ENCODE measurements at places on chromosomes 6 and 20.

- DNase-seq = no peak
Measured at GRCh38 chr6:168908887-168909286, 344.8 kb downstream of the THBS2 start.

- DNase-seq = no peak
Measured at GRCh38 chr6:119170103-119170446, 91.6 kb upstream of the FAM184A start.

DNA sequence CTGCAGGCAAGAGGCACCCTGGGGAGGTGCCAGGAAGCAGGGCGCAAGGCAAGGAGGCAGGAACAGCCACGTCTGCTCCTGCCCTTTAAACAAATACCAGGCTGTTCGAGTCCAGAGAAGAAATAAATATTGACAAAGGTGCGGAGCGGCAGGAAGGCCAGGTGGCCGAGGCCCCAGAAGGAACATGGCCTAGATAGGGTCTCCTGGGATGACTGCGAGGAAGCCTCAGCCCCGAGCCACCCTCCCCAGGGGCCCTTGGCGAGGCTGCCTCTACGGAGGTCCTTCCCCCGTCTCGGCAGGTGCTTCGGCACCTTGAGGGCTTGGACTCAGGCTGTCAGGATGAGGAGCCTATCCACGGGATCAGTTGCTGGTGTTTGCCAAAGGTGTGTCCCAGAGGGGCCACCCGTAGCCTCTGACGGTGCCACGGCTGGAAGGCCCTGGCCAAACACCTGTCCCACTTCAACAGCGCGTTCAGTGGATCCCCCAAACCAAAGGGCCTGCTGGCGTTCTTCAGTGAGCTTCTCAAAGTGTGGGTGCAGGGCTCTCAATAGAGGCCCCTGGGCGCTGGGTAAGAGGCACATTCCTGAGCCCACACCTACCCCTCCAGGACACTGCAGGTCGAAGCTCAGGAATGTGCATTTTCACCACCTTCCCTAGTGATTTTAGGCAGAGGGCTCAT, 39.8 kb downstream of the SNX5 start:
- DNase-seq = no peak

DNA sequence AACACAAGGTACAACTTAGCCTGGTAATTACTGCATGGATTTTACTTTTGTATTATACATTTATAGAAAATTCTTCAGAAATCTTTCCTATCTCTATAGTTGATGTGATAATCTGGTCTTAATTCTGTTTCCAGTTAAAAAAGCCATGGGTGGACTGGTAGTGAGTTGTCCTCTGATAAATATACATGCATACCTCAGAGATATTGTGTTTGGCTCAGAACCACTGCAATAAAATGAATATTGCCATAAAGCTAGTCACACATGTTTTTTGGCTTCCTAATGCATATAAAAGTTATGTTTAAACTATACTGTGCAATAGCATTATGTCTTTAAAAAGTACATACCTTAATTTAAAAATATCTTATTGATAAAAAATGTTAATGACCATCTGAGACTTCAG, 708.6 kb upstream of the MARCKS start:
- no peak for DNase-seq

DNA sequence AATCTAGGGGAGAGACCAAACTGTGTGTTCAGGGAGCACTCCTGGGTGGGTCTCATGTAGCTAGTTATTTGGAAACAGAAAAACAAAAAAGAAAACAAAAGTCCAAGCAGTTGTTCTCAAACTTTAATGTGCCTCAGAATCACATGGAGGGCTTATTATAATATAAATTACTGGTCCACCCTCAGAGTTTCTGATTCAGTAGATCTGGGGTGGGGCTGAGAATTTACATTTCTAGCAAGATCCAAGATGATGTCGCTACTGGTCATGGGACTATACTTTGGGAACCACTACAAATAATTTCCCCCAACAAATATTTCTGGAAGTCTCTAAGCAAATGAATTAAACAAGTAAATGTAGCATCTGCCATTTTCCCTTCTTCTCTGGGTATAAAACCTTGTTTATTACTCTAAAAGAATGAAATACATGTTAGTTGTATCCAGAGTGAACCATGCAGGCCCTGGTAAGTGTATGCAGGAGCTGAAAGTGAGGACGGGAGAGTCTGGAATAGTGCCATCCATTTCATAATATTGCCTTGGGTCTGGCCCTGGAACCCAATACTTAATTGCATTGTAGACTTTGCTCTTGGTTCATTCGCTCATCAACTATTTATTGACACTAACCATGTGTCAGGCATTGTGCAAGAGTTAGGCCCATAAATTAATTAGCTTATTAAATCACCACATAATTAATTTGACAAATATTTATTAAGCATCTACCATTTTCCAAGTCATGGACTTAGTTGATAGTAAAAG, 490.8 kb downstream of the EPM2A start:
- no peak for DNase-seq

- DNase-seq = no peak
Measured at GRCh38 chr6:3403238-3404173, 53.3 kb downstream of the SLC22A23 start.

- no peak for DNase-seq
Measured at GRCh38 chr6:13611715-13612114, 3.4 kb upstream of the NOL7 start.

DNA sequence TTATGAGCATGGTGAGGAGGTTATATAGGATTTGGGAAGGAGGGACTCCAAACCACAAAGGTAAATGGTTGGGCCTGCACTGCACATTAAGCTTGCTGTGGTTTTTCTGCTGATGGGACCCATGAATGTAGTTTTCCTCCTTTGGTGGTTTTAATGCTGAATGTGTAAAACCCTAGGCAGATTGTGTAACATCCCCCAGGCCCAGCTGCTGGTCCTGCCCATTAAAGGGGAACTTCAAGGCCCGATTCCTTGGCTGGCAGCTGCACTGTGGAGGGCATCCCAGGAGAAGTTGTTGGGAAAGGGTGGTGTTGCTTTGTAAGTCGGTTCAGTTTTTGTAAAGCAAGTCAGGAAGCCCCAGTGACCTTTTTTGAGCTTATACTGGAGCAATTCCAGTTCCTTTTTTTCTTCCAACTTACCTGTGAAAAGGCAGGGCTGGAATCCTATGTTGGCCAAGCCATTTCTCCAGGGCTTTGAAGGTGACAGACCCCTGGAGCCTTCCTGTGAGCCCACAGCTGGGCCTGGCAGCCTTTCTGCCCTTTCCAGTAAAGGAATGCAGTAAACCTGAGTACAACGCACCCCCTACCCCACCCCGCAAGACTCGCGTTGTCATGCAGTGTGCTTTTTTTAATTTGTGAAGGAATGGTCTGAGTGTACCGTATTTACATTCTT, 43.1 kb upstream of the NAA20 start:
- DNase-seq = no peak

GRCh38 chr6:14759976-14760672, 485.7 kb upstream of the JARID2 start:
- no peak for DNase-seq

GRCh38 chr20:51985013-51985415, 182.7 kb upstream of the SALL4 start:
- DNase-seq = no peak

DNA sequence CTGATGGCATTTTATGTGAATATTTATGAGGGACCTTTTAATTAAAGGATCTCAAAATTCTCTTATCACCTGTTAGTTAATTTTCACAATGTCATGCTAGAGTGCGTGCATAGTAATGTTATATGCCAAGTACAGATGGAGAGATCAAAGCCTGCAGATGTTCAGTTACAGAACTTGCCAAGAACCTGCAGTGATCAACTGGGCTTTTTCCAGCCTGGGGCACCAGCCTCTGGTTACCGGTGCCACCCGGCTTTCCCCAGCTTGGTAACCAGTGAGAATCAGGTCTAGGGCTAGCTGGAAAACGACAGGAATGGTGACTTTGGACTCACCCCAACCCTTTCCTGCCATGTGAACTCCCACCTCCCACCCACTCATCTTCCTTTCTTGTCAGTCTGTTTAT, 91.8 kb downstream of the CAP2 start:
- DNase-seq = no peak

- DNase-seq = no peak
Measured at GRCh38 chr6:17466147-17466546, 72.8 kb downstream of the CAP2 start.

- DNase-seq = no peak
Measured at GRCh38 chr6:33481192-33481591, 26.8 kb downstream of the ZBTB9 start.

GRCh38 chr20:62571669-62572344, 70.5 kb upstream of the SLCO4A1 start:
- DNase-seq = no peak

GRCh38 chr20:63542031-63542559, 4.9 kb upstream of the PTK6 start:
- no peak for DNase-seq

- no peak for DNase-seq
Measured at GRCh38 chr6:162063666-162064065, 663.9 kb downstream of the PRKN start.

GRCh38 chr6:69974193-69974592, 107.8 kb downstream of the COL19A1 start:
- no peak for DNase-seq

DNA sequence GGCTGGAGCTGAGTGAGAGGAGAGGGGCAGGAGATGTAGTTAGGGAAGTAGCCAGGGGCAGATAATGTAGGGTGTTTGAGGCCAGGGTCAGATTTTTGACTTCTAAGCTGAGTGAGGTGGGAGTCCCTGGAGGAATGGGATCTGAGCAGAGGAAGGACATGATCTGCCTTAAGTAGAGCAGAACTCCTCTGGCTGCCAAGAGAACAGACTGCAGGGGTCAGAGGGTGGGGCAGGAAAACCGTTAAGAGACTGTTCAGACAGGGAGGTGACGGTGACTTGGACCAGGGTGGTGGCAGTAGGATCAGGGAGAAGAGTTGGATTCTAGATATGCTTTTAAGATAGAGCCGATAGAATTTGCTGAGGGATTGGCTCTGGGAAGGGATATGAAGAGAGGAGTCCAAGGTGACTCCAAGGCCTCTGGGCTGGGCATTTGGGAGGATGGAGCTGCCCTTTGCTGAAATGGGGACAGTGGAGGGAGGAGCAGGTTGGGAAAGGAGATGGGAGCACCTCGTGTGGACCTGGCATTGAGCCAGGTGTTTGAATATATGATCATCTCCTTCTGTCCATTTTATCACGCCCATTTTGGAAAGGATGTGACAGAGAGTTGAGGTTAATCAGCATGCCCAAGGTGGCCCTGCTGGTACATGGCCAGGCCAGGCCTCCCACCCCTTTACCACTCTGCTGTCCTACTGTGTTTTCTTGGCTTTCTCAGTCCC, 18.8 kb downstream of the EYA2 start:
- DNase-seq = no peak

GRCh38 chr20:18739751-18740166, 73.8 kb upstream of the SCP2D1 start:
- no peak for DNase-seq

DNA sequence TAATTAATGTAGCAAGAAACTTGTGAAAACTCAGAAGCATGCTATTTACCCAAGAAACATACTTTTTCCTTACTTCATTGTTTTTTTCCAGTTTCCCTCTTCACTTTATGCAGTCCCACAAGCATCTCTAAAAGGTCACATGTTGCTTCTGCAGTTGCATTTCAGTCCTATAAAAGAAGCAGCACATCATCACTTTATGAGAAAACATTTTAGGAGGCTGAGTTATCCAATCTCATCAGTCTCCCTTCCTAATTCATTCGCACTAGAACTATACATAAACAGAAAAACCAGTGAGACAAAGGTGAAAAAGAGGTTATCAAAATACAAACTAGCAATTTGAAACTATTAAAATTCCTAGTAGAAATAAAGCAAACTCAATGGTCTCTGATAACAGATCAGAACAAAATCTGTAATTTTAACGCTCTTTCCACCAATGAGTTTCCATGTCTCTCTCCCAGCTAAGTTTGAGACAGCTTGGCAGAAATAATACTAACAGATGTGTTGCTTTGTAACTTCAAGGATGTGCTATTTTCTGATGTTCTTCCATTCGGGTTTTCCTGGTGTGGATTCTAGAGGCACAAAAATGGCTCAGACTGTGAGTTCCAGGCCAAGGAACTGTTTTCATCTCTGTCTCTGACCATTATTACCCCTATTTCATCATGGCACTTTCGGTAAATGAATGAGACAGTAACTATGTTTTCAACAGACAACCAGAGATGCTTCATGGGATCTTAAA, 48.4 kb downstream of the ZHX3 start:
- no peak for DNase-seq

DNA sequence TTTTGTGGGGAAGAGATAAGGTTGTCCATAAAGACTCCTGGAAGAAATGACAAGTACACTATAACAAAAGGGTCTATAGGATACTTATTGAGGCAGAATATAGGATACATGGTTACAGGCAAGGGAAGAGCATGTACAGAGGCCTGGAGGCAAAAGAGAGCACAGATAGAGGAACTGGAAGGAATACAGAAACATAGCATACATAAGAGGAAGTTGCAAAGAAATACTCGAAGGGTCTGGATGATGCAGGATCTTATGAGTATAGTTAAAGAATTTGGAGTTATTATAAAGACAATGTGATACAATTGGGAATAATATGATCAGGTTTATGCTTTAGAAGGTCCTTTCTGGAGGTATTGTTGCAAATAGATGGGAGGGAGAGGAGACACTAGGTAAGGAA, 592.7 kb upstream of the POU3F2 start:
- DNase-seq = no peak

GRCh38 chr20:48552550-48552949, 275.2 kb downstream of the PREX1 start:
- DNase-seq = no peak

GRCh38 chr6:149755300-149756260, 6.0 kb downstream of the PCMT1 start:
- no peak for DNase-seq

GRCh38 chr20:51828762-51829161, 26.4 kb upstream of the SALL4 start:
- no peak for DNase-seq

DNA sequence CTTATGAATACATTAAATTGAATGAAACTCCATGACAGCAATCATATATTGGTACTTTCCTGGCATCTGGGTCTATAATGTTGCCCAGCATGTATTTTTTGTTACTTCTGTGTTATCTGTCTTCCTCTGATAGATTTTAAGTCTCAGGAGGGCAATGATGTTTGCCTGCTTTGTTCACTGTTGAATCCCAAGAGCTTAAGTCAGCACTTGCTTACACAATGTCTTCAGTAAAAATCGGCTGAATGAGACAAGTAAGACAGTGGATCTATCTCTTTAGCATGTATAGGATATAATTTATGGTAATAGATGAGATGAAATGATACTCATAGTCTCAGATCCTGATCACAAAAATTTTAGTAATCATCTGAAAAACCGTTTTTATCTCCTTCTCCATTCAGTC, 1034.9 kb upstream of the EPHA7 start:
- DNase-seq = no peak

- no peak for DNase-seq
Measured at GRCh38 chr6:20370801-20371200, 30.9 kb upstream of the E2F3 start.

- no peak for DNase-seq
Measured at GRCh38 chr6:6587696-6588063, 840 bp upstream of the LY86 start.

Measured in stimulated activated CD4-positive, alpha-beta T cell treated with anti-CD3 and anti-CD28 coated beads, Interleukin-4, amount 100 ng/mL, for 4 hours (primary cell).